ENCODE measurements at places on chromosomes 2 and 18.

GRCh38 chr2:55926246-55926645 is 2.7 kb upstream of the EFEMP1 start:
- DNase-seq: no peak

DNA sequence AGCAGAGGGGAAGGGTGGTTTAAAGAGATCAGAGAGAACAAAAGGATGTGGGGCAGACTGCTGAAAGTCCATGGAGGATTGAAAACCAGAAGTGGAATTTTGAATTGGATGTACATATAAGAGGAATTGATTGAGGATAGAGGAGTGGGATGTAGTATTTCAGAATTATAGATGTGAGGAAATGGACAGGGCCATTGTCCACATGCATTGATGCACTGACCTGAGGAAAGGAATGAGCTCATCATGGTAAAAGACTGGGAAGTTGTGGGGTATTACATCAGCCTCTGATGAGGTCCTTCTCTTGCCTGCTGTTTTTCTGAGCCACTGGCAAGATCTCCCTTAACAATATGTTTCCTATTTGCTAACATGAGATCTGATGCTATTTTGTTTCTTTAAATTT is 365.7 kb upstream of the FANCL start:
- DNase-seq: no peak

DNA sequence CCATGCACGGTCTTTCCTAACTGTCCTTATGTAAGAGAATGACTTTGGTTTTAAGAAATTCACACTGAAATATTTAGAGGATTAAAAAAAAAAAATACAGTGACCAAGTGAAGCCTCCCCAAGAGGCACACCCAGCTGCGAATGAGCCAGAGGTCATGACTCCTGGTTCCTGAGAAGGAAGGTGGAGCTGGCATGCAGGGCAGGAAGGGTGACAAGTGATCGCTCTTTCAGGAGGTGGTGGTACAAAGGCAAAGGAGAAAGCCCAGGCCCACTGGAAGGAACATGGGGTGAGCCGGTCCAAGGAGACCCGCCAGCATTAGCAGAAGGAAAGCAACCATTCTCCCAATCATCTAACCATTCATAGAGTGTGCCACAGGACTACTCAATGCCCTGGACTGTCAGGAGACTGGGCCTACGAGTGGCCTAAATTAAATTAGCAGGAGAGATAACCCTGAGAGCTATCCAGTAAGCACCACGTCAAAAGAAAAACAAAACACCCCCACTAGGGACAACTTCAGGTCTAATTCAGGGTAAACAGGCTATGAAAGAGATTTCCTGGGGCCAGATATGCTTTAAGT is 7.8 kb downstream of the INO80C start:
- DNase-seq: no peak

DNA sequence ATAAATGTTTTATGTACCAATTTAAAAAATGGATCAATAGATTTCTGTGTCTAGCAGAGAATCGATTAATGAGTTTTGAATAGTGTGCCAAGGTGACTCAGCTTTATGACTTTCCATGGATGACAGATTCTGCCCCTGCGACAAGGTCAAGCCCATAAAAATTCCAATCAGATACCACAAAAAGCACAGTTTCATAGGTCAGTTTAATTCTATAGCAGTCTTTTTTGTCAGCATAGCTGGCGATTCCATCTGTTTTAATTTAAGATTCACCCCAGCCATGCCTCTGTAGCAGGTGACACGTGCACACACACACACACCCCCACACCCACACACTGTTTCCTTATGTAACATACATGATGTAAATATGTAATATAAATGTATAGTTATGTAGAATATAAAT is 28.9 kb downstream of the RAB31 start:
- DNase-seq: no peak

- no peak for DNase-seq
Observed at GRCh38 chr18:55185391-55185790, 226.1 kb upstream of the CCDC68 start.

GRCh38 chr18:4444306-4444705 is 10.8 kb downstream of the DLGAP1 start:
- DNase-seq: no peak

DNA sequence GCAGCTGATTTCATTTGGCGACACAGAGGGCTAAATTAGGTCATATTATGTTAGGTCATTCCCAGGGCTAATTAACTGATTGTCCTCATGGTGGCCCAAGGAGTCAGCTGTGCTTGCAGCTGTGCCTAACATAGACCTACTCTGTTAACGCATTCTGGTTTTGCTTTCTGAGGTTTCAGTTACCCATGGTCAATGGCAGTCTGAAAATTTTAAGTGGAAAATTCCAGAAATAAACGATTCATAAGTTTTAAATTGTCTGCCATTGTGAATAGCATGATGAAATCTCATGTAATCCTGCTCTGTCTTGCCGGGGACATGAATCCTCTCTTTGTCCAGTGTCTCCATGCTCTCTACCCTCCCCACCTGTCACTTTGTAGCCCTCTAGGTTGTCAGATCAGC is 168.7 kb downstream of the KCNS3 start:
- DNase-seq: no peak

GRCh38 chr18:31042406-31043181 is at the start of gene DSC3:
Gene DSC3, minus strand, starts transcription at chr18:31042742. Its CDS starts 82 bp downstream, at chr18:31042660.
- peak; percentile 84 for DNase-seq

DNA sequence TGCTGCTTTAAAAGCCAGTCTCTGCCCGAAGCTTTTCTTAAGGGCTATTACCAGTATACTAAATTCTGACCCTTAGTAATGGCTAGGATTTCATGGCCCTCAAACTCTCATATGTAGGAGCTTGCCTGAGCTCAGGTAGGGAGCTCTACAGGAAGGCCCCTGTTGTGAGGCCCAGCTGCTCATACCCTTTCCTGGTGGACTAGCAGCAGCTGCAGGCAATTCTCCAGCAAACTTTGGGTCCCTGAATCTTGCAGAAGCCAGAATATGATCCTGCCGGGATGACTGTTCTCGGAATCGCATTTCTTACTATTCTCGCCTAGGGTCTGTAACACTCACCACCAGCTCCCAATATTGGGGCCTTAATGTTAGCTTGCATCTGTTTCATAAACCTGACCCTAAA is 106.4 kb upstream of the SERTAD2 start:
- no peak for DNase-seq

DNA sequence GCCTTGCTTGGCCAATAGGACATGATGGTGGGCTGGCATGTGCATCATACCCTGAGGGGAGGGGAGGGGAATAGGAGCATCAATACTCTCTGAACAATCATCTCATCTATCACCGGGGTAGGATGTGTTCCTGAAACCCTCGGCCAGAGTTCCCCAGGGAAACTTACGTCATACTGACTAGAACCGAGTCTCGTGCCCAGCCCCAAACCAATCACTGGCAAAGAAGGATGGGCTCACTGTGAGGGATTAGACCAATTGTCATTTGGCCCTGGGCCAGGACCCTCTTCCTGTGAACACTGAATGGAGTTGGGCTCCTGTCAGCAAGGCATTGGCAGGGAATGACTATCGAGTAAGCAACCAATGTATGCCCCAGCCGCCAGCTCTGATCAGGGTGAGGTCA is 261.5 kb downstream of the MYCN start:
- DNase-seq: no peak

DNA sequence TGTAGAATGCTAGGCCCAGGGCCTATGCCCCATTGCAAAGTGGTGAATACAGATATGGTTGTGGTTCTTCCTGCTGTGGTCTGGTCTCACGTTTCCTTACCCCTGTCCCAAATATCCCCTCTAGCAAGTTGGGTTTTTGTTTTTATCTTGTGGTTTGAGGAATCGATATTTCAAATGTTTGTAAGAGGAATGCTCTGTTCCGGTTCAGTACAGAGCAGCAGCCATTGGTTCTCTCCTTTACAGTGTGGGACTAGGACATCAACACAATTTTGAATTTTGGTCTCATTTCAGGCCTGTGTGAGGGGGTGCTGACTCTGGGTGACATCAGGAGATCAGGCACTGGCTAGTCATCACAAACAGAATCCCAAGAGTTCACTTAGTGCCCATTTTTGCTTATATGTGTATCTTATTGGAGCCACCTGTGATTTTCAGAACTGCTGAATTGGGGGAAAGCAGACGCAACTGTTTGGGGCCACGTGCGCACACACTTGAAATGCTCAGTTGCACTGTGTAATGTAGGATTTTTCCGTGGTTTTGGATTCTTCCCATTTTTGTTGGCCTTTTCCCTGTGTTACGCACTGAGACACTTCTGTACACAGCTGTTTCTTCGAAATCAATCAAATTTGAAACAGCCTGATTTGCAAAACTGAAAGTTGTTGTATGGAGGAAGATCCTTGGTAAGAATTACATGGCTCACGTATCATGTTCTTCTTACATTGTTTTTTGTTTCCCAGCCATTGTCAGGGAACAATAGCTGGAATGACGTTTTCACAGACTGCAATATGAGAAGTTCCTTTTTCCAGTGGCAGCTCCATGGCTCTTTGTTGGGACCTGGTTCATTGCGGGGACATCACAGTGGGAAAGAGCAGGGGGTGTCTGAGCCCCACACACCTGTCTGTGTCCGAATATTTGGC is 8.6 kb downstream of the SH3BP4 start:
- DNase-seq: no peak

DNA sequence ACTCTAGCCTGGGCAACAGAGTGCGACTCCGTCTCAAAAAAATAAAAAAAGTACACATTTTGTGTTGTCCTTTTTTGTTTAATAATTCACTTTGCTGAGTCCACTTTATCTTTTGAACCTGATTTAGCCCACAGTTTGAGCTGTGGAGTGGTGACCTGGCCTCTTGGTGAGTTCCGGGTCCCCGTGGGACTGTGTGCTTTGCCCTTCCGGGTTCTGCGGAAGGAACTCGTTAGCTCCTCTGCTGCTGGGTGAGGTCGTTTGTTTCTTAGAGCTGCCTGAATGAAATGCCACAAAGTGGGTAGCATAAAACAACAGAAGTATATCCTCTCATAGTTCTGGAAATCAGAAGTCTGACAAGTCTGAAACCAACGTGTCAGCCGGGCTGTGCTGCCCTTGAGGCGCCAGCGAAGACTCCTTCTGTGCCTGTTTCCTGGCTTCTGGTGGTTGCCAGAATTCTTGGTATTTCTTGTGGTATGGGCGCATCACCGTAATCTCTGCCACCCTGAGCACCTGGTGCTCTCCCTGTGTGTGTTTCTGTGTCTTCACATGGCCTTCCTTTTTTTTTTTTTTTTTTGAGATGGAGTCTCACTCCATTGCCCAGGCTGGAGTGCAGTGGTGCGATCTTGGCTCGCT is 3.5 kb downstream of the EFHD1 start:
- DNase-seq: no peak

GRCh38 chr2:238107525-238108422 is 7.6 kb downstream of the ESPNL start:
- DNase-seq: no peak

- DNase-seq: no peak
Observed at GRCh38 chr2:230779126-230779525, 66.5 kb downstream of the CAB39 start.

DNA sequence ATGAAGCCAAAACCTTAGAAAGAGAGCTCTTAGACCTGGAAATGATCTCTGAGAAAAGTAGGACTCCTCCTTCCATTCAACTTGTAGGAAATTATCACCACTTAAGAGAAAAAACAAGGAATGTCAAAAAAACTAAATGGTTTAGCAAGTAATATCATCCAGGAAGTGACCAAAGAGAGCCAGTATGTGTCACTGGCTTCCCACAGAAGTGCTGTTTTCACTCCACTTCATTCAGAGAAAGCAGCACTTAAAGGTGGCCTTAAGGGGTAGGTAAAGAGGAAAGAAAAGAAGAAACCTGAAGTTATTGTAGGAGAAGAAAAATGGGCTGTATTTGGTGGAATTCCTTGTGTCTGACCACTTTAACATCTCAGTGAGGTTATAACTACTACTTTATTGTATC is 414.4 kb upstream of the ETAA1 start:
- DNase-seq: no peak

- DNase-seq: no peak
Observed at GRCh38 chr2:144071461-144071860, 448.5 kb downstream of the ZEB2 start.

DNA sequence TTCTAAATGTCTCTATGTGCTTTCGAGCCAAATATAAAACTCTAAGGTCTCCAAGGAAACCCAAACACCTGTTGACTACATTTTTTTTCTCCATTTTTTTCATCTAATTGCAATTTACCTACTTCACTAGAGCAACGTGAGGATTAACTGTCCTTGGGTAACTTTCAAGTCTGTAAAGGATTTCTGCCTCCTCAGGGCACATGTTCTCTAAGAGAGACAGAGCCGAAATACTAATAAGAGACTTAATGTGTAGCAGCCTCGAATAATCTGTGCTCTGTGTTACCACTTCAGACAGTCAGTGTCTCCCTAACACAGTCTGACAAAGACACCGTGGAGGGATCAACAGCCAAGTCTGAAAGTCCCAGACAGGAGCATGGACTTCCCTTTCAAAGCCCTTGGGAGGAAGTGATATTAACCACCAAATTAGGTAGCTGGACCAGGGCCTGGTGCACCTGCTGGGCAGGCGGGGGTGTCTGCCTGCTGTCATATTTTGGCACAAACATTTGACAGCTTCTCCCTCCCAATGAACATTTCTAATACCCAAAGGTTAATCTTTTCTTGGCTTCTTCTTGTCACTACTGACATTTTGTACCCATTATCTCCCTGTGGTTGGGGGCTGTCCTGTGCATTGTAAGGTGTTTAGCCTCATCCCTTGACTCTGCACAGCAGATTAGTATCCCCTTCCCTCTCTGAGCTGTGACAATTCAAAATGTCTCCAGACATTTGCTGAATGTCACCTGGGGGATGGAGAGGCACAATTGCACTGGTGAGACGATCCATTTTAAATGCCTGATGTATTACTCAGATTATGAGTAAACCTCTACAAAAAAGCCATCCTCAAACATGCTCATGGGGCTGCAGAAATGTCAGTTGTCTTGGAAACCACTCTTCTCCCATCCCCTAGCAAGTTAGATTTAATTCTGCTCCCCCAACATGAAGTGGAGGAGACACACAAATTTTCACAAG is 45.7 kb upstream of the LYPD1 start:
- DNase-seq: no peak

GRCh38 chr2:23460228-23460627 is 75.2 kb downstream of the KLHL29 start:
- DNase-seq: no peak

GRCh38 chr2:150400849-150401248 is 86.6 kb downstream of the RND3 start:
- DNase-seq: no peak

DNA sequence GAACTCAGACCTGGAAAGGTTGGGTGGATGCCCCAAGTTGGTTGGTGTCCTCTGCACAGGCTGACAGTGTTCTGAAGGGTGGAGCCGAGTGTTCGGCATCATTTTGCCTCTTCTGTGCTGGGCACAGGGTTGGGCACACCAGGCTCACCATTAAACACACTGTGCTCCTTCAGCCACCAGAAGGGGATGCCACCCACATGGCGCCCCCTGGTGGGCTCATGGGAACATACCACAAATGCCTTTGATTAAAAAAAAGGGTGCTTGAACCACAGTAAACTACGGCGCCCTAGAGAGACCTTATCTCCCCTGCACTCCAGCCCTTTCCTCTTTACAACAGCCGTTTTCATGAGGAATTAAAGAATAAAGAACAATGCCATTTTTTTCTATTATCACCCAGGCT is 89.4 kb downstream of the CELF4 start:
- no peak for DNase-seq
